ENCODE measurements at places on chromosomes 16 and 17.

DNA sequence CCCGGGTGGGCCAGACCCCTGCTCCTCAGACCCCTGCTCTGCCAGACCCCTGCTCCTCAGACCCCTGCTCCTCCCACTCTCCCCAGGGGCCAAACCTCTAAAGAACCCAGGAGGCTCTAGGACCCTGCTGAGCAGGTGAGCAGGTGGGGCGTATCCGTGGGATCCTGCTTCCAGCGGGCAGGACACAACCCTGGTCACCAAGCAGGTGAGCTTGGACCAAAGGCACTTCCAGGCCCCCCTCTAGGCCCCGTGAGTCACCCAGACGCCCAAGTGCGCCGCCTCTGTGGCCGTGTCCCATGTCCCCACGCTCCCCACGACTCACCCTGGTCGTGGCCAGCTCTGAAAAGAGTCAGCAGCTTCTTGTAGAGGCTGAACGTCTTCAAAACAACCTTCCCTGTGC is 5.0 kb downstream of the CYBC1 start:
- no peak for DNase-seq

DNA sequence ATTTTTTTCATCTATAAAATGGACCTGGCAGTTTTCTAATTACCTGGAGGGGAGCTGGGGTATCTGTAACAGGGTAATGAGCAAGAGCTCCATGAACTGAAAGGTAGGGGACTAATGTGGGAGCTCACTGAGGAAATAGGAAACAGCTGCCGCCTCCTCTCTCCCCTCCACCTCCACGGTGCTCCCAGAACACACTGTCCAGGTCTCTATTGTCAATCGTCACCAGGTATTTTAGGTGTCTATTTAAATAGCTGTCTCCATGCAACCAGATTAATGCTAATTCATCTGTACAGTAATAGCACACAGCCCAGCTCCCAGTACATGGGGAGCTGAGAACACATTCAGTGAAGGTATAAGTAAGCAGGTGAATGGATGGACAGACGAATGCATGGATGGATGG is 233.3 kb downstream of the GRIN2A start:
- DNase-seq, result no peak

GRCh38 chr17:27339198-27339835 is 45.4 kb downstream of the WSB1 start:
- no peak for DNase-seq

DNA sequence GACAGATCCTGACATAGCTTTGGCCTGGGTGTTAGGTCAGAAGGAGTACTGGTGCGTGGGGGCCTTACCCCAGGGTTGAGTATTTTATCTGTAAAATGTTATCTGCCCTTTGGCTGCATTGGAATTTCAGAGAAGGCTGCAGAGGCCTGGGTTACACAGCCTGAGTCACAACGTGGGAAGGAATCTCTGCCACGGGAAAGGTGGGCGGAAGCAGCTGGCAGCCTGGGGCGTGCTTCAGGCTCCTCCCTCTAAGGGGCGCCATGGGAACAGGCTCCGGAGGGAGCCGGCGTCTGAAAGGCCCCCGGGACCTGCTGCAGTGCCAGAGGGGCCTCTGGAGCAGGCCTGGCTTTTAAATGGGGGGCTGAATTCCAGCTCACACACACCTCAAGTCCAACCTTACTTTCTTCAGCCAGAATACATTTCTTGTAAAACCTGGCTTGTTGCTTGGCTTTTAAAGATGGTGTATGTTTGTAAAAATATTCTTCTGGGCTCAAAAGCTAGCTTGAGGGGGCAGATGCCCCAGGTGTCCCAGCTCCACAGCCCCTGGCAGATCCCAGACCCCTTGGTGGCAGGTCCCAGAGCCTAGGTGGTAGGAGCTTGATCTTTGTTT is 142.2 kb downstream of the RAB11FIP4 start:
- no peak for DNase-seq

GRCh38 chr16:81495321-81496234 is 51.0 kb downstream of the CMIP start:
- no peak for DNase-seq

GRCh38 chr17:42920922-42921321 is 20.3 kb downstream of the G6PC1 start:
- peak; percentile 35 for DNase-seq

GRCh38 chr16:49452578-49452977 is 79.0 kb downstream of the C16orf78 start:
- DNase-seq, result no peak

GRCh38 chr16:3971706-3972105 is 91.2 kb upstream of the CREBBP start:
- no peak for DNase-seq

- no peak for DNase-seq
Measured at GRCh38 chr17:75124819-75125162, 6.8 kb downstream of the NT5C start.

GRCh38 chr17:34319039-34319483 is at the start of gene CCL8:
TSS of gene CCL8 (plus strand) at chr17:34319435. CDS start at chr17:34319502, 67 bp downstream.
- DNase-seq, result no peak

DNA sequence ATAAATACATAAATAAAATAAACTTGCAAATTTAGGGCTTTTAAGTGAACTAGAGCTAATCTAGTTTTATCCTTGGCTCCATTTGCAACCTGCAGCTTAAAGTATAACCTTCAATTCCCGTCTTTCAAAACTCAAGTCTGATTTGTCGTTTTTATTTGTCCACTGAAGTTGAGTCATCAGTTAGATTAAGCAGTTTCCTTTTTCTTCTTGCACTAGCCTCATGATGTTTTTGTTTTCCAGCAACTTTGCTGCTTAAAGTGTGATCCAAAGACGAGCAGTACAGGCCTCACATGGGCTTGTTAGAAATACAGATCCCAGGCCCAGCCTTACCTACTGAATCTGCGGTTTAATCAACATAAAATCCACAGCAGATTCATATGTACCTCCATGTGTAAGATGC is 13.8 kb downstream of the ARSG start:
- DNase-seq, result no peak

DNA sequence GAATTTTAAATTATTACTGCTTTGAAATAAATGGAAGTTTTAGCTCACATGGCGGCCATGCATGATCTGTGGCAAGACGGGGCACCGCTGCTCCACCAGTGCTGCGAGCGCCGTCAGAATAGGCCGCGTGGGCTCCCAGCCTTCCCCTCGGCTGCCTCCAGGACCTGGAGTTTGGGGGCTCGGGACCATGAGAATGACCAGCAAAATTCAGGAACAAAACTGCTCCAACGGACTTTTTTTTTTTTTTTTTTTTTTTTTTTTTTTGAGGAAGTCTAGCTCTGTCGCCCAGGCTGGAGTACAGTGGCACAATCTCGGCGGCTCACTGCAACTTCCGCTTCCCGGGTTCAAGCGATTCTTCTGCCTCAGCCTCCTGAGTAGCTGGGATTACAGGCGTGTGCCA is 38.3 kb upstream of the AKAP1 start:
- DNase-seq, result no peak

- DNase-seq, result no peak
Measured at GRCh38 chr17:36899250-36900159, 37.8 kb upstream of the LHX1 start.

DNA sequence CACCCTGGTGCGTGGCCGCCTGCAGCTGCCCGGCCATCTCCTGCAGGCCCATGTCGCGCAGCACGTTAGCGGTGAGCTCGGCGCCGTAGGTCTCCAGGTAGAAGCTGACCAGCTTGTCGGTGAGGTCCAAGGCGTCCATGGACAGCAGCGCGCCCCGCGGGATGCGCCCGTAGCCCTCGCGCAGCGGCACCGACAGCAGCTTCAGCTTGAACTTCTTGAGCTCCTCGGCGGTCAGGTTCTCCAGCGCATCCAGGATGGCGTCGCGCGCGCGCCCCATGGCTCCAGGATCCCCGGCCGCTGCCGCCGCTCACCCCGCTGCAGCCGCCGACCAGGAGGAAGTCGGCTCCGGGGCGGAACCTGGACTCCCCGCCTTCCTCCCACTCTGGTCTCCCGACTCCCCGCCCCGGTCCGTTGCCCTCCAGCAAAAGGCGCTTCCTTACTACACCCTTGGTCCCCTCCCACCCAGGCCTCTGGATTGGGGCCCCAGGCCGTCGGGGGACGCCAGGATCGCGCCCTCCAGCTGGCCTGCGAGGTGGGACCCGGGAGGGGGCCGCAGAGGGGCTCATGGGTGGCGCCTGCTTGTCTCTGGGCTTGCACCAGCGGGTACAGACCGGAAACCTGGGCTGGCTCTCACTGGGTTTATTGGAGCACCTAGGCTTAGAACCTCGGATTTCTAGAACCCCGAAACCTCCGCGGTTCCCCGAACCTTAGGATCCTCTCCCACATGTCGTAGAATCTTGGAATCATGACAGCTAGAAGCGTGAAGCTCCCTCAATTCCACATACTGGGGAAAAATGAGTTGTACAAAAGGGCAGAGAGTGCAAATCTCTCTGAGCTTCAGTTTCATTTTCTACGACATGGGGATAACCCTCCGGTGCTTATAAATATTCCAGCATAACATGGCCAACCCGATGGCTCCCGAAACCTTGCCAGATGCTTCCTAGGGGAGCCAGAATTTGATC is at the start of gene PYCARD:
TSS of gene PYCARD (minus strand) at position 347 of the 962 bp plus-strand sequence. CDS start at position 277, 70 bp downstream.
- DNase-seq, result no peak

DNA sequence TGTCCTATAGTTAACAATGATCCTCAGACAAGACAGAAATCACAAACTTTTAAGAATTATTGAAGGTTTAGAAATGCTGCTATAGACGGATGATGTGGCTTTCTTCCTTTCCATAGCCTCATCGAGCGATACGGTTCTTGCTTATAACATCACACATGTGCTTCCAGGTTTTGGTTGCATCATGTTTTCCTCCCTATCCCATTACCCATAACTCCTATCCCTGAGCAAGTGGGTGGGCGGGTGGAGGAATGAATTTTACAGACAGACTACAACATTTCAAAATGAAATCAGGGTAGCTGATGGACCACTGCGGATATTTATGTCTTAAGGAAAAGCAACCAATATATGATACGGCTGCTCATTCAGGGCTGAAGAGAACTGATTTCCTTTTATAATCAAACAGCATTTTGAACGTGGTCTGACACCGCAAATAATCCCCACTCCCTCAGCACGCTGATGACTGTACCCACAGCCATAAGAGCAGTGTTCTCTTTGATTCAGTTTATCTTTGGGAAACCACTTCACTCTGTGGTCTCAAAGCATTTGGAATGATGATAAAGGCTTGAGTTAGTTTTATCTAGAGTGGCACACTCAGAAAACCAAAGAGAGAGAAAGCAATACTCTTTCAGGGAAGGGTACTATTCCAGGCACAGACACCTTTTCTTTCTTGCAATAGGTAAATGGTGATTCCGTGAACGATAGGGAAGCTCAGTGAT is 4.6 kb upstream of the AKTIP start:
- DNase-seq, result no peak

- peak; percentile 44 for DNase-seq
Measured at GRCh38 chr16:68529931-68530701, 9.0 kb upstream of the ZFP90 start.

GRCh38 chr17:1197781-1198490 is 18.2 kb upstream of the ABR start:
- no peak for DNase-seq

GRCh38 chr16:84739349-84740124 is 39.7 kb downstream of the USP10 start:
- no peak for DNase-seq

DNA sequence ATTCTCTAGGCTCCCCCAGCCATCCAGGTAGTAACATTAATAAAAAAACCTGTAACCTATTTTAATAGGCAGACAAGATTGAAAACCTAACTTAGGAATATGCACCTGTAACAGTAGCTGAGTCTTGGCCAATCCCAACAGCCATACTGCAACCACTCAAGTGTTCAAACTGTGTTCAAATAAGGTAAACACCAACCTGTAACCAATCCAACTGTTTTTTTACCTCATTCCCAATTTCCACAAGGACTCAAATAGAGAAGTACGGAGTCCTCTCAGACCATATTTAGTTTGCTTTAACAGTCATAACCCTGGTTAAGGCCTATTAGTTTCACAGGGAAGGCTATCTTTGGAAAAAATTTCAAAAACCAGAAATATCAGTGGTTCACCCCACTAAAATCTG is 40.4 kb upstream of the NOS2 start:
- DNase-seq, result no peak

DNA sequence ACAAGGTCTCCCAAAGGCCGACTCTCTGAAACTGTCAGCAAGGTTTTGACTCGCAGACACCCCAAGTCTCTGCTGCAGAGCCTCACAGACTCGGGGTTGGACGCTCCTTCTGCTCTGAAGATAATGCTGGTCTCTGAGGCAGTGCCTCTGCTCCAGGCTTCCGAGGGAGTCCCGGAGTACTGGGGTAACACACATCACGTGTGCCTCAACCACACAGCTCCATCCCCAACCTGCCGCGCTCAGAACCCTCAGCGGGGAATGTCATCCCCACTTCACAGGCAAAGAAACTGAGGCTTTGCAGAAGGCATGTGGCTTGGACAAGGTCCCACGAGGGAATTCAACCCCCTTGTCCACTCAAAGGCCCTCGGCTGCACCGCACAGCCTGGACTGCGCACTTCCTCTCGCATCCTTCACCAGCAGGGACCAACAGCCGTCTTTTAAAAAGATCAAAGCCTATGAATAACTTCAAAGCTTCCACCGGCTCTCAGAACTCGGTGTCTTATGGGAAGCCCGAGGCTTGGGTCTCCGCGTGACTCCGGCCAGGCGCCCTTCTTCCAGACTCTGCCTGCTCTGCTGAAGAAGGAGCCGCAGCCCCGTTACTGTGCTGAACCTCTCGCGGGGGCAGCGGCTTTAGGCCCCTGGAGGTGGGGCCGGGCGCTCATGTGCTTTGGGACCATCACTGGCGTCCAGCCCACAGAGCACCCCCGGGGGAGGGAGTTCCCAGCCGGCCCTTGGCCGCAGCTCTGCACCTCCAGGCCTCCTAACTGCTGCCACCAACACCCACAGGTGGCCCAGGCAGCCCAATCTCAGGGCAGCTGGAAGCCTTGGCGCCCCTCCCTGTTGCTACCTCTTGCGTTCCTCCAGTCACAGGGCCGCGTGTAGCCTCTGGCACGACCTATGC is 2.2 kb downstream of the TMEM204 start:
- DNase-seq, result no peak

DNA sequence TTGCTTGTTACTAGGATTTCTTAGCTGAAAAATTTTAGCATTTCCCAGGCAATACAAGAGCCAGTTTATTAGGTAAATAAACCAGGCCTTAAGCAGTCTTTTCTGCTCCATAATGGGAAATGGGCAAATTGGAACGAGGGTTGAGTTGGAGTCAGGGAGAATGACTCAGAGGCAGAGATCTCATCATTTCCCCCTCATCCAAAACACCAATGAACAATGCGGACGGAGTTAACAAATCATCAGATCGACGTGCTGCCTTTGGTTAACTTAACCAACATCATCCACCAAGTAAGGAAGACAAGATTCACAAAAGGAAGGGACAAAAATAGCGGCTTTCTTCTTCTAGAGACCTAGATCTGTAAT is 243.5 kb downstream of the STX8 start:
- DNase-seq, result no peak

- no peak for DNase-seq
Measured at GRCh38 chr17:18040261-18040858, 1.2 kb downstream of the GID4 start.

DNA sequence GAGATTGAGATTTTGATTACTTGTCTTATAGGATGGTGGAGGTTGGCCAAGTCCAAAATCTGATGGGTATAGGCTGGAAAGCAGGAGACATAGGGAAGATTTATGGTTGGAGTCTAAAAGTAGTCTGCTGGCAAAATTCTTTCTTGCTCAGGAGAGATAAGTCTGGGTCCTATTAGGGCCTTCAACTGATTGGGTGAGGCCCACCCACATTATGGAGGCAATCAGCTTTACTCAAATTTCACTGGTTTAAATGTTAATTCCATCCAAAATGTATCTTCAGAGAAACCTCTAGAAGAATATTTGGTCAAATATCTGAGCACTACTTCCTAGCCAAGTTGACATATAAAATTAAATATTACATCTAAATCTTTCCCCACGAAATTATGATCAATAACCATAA is 31.7 kb upstream of the CDH8 start:
- DNase-seq, result no peak

GRCh38 chr17:59890720-59891119 is 2.0 kb downstream of the TUBD1 start:
- DNase-seq, result no peak
